ENCODE measurements at places on chromosomes 6 and 20. TPM values are rescaled to one million over a fixed set of nuclear protein-coding genes. Genes with fewer than 3 reads are reported as not detected.

CRIP3 gene
- 0.79 TPM for total RNA-seq

ALDH8A1 gene
- 1.2 TPM for total RNA-seq

SPTLC3 gene
- total RNA-seq, result 0.26 TPM

MLIP gene
- total RNA-seq, result not detected

HLA-C gene
- 857 TPM for total RNA-seq

TMEM244 gene
- not detected for total RNA-seq

PAK5 gene
- not detected for total RNA-seq

CLVS2 gene
- total RNA-seq, result not detected

GHRH gene
- total RNA-seq, result not detected

CPXM1 gene
- 0.14 TPM for total RNA-seq

CAPN11 gene
- total RNA-seq, result not detected

ADGRF4 gene
- total RNA-seq, result not detected

Measured in activated CD4-positive, alpha-beta T cell treated with anti-CD3 and anti-CD28 coated beads, Interleukin-2, amount 10 ng/mL, durations not matched to agents 24 days and 14 days (primary cell).